AG08396 (cell line): ENCODE measurements at places on chromosomes 6 and 20.

GRCh38 chr20:17795501-17796071 lies 95.8 kb downstream of the BANF2 start:
- DNase-seq: no peak

DNA sequence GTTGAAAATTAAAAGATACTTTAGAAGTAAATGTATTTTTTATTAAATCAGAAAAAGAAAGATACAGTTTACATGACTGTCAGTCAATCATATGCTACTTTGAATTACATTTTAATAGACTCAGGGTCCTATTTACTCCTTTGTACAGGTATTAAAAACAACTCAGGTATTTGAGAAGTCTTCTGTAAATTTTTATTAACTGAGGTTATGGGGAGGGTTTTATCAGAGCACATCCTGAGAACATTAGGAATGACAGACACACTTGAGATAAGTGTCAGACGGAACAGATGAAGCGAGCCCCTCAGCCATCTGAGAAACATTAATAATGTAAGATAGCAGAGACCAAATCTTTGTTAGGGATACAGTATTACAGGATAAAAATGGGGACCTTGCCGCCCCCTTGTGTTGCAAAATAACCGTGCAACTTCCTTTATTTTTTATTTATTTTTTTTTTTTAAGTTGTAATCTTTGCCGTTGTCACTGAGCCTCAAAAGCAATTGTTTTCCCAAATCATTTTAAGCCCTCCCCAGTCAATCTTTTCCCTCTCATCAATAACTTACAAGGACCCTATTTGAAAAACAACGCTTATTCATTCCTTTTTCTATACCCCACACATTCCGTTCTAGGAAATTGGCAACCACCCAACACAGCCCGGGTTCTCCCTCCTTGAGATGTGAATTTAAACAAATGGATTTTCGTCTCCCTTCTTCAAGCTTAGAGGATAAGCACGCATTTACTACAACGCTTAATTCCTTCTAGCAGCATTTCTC lies 126.7 kb downstream of the BCAS1 start:
- DNase-seq: peak; percentile 37

DNA sequence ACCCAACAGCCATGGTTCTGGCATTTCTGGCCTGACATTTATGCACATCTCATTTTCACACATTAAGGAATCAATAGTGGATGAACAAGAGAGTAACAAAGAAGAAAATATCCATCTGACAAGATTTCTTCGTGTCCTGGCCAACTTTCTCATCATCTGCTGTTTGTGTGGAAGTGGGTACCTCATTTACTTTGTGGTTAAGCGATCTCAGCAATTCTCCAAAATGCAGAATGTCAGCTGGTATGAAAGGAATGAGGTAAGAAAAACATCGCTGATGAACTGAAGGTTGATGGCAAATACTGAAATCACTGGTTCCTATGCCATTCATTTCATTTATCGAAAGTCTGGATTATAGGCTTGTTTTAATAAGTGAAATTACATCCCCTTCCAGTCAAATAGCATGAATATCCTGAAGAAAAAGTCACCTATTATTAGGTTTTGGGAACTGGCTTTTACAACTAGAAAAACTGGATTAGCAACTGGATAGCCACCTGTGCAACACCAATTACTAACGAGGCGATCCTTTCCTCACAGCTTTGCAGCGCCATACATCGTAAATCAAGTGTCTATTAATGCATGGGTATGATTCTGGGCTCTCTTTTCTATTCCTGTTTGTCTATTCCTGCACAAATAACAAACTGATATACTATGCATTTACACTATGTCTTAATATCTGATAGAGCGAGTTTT lies 50.2 kb upstream of the NOP56 start:
- no peak for DNase-seq

- no peak for DNase-seq
These were observed 96.0 kb downstream of the JPH2 start for GRCh38 chr20:44091026-44091425.

GRCh38 chr20:9686001-9686400 lies 152.9 kb downstream of the PAK5 start:
- no peak for DNase-seq

DNA sequence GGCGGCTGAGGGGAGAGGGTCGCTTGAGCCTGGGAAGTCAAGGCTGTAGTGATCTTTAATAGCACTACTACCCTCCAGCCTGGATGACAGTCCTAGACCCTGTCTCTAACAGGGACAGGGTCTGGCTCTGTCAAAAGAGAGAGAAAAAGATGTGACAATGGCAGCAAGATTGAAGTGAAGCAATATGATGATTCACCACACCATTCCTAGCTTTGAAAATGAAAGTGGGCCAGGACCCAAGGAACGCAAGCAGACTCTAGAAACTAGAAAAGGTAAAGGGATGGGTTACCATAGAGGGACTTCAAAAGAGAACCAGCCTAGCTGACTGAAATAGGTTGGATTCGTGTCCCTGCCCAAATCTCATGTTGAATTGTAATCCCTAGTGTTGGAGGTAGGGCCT lies 426.9 kb downstream of the HTR1B start:
- DNase-seq: no peak

GRCh38 chr20:23415555-23415954 lies 5.7 kb downstream of the NAPB start:
- DNase-seq: no peak

- DNase-seq: no peak
These were observed 160.1 kb downstream of the DLL1 start for GRCh38 chr6:170130771-170131241.

DNA sequence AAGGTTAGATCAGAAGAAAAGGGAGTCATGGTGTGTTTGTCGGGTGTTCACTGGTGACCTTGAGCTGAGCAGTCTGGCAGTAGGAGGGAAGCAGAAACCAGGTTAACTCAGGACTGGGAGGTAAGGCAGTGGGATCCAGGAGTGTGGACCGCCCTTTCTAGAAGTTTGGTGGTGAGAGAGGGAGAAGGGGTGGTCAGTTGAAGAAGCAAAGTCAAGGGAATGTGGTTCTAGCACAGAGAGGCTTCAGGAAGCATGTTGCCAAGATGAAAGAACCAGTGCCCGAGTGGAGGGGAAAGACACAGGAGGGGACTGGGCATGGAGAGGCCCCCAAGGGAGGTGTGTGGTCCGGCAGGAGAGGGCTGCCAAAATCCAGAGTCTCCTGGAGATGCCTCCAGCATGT lies 3.6 kb downstream of the MAPK13 start:
- no peak for DNase-seq

DNA sequence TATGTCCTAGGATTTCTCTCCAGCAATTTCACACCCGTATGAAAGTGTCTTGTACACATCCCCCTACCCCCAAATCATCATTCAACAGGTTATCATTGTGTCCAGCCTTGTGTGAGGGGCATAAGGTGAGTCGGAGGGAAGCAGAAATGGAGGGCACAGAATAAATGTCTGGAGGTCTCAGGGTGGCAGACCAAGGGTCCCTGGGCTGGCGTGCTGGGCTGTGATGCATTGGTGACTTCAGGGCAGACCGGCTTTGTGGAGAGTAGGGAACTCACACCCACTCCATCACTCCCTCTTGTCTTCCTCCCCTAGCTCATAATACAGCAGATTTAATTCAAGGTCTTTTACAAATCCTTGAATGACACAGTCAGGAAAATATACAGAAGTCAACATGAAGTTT lies 191.7 kb upstream of the PMEPA1 start:
- no peak for DNase-seq

GRCh38 chr20:63235399-63235983 lies at the start of gene BIRC7:
TSS of gene BIRC7 (plus strand) at chr20:63235905. CDS start at chr20:63236097, 192 bp downstream.
- DNase-seq: no peak

DNA sequence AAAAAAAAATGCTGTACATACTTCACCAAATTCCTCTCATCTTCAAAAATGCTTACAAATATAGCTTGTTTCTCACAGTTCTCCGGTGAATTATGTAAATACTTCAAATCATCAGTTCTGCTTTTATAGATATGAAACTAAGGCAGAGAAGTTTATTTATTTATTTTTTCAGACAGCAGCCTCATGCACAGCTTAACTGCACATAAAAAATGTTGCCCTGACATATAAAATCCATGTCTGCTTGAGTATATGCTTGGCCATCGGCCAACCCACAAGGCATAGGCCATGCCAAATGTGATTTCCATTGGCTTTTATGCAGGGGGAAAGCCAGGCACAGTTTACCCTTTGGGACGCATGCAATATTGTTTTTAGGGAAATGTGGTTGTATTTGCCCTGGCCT lies 57.3 kb upstream of the PHACTR2 start:
- no peak for DNase-seq

- no peak for DNase-seq
These were observed 95.2 kb upstream of the INSM1 start for GRCh38 chr20:20272686-20273085.

DNA sequence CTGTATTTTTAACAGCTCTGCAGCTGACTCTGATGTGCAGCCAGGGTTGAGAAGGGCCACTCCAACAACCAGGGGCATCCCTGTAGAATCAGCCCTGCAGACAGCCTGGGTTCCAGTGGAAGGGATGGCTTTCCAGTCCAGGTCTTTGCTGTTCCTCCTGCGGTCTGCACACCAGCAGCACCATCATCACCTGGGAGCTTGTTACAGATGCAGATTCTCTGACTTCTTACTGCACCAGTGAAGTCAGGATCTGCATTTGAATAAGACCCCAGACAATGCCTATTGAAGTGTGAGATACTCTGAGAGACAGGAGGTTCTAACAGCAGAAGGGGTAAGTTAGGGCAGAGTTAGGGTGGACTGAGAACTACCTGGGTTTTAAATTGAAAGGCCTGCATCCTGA lies 151.3 kb downstream of the F13A1 start:
- DNase-seq: no peak

DNA sequence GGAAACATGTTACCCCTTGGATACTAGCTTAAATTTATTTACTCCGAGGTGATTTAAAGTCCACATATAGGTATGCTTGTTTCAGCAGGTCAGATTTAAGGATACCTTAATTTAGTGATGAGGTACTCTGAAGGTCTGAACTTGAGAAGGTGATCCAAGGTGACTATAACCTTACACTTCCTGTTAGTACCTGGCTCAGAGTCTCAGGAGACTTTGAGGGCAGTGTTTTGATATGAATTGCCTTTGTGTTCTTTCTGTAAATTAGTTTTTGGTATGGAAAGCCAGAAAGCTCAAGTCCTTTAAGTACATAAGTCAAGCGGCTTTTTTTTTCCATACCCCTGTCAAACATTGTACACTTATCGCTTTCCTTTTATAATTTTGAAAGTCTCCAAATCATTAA lies 489.0 kb downstream of the CDKAL1 start:
- DNase-seq: no peak

DNA sequence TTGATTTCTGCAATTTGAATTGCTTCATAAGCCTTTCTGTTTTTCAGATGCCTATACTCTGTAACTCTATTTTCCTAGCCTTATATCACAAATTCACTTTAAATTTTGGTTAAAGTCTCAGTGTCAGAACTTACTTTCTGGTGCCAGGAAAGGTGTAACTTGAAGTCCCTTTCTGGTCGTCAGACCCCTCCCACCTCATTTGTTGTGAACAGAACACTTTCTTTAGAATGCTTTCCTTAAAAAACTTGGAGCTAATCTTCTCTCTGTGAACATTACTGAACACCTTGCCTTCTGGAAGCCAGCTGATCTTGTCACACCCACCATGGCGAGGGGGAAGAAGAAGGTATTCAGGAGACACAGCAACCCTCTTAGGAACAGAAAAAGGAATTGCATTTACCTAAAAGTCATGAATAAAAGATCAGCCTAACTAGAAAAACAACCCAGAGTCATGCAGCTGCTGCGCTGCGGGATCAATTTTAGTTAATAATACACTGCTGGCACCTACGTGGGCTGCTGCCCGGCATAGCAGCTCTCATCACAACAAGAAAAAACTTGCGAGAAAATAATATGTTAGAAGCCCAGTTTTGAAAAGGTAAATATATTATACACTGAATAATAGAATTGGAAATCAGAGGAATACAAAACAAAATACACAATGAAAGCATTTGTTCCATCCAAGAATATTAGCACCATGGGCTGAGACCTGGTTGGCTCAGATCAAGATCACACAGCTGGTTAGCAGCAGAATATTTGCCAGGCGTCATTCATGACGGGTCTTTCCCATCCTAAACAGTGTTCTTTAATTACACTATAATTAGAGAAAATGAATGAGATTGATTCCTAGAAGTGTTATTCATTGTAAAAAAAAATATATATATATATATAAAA lies 5.8 kb upstream of the FAM217A start:
- DNase-seq: no peak

- peak; percentile 50 for DNase-seq
These were observed 197.9 kb downstream of the TFAP2C start for GRCh38 chr20:56826705-56827665.

DNA sequence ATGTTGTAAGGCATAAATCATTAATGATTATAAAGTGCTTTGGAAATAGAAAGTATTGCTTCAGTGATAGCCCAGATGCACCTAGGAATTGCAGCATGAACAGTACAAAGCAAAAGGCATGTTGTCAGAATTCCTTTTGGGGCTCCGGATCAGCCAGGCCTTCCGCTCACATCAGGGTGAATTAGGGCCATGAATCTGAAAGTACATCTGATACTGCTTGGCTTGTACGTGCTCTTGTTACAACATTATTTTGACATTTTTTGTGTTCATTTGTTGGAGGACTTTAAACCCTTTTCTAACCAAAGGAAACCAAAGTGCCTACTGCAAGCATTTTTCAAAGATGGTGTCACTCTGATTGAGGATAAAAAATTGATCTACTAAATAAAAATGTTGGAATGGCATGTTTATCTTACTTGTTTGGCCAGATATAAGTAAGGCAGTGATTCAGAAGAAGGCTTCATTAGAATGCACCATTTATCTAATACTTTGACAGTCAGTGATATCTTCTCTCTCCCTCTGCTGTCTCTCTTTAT lies 1005.6 kb upstream of the FLRT3 start:
- DNase-seq: no peak

DNA sequence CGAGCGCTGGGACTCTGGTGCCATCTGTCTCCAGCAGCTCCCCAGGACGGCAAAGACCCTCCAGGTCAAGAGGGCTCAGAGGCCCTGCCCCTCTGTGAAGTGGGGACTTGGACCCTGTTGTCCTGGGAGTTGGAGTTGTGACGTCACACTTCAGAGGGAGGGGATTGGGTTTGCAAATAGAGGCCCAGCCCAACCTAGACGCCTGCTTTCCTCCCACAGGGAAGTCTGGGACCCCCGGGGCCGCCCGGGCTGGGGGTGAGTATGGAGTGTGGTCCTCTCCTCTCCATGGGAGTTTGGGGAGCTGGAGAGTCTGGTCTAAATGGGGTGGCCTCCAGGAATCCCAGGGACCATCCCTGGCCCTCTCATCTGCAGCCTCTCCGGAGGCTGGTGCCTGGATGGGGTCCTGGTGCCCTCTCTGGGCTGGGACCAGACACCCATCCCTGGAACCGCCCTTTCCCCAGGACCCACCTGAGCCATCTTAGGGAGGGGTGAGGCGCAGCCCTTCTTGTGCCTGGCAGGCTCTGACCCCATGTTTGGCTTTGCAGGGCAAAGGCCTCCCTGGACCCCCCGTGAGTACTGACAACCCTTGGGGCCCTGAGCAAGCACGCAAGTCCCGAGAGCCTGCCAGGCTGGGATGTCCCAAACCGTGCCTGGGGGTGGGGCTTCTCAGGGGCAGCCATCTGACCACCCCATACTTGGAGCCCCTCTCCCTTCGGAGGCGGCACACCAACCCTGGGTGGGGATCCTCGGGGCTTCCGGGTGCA lies 4.3 kb downstream of the COL9A3 start:
- no peak for DNase-seq

- DNase-seq: no peak
These were observed 16.7 kb upstream of the B3GAT2 start for GRCh38 chr6:70973604-70974003.

GRCh38 chr20:20824924-20825584 lies 112.6 kb upstream of the RALGAPA2 start:
- peak; percentile 41 for DNase-seq

- DNase-seq: no peak
These were observed 32.7 kb downstream of the CHMP4B start for GRCh38 chr20:33843854-33844253.
